Aorta (tissue), 5 donors: ENCODE measurements at places on chromosomes 3 and 15. TPM values are rescaled to one million over a fixed set of nuclear protein-coding genes. Genes with fewer than 3 reads are reported as not detected.

The TRPM1 gene
- total RNA-seq, result not detected

The APOD gene
- 596 TPM for total RNA-seq

The CHL1 gene
- total RNA-seq, result 7.0 TPM

The CCDC39 gene
- total RNA-seq, result not detected

DNA sequence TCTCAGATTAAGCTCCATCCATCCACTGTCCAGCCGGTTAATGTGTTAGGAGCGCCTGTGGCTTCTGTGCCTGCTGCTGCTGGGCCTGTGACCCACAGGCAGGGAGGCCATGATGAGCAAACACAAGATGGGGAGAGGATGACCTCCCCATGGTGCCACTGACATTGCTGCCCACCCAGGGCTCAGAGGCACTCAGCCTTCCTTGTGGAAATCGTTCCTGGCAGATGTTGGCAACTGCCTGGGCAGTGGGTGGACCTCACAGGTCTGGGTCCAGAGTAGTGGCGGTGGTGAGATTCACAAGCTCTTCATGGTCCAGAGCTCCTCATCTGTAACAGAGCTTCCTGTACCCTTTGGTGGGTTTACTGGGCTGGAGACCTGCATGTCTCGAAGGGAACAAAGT is 38.6 kb downstream of the SCN5A start:
- H3K36me3 ChIP-seq, result no peaks in the 10 kb centered on the region
- peak; percentile 42 for DNase-seq
- no peak overlapping the region for H3K4me3 ChIP-seq
- H3K27ac ChIP-seq, result no peak overlapping the region

GRCh38 chr15:95365511-95366107 is 964.9 kb upstream of the NR2F2 start:
- H3K4me3 ChIP-seq, result no peak overlapping the region
- H3K4me1 ChIP-seq, result no peaks in the 10 kb centered on the region
- no peaks in the 10 kb centered on the region for H3K27me3 ChIP-seq

GRCh38 chr3:107661447-107662123 is 138.8 kb downstream of the BBX start:
- H3K4me1 ChIP-seq, result no peaks in the 10 kb centered on the region
- H3K27ac ChIP-seq, result peak overlapping the region; percentile 73
- H3K4me3 ChIP-seq, result no peak overlapping the region
- no peaks in the 10 kb centered on the region for H3K36me3 ChIP-seq
- no peaks in the 10 kb centered on the region for H3K27me3 ChIP-seq

DNA sequence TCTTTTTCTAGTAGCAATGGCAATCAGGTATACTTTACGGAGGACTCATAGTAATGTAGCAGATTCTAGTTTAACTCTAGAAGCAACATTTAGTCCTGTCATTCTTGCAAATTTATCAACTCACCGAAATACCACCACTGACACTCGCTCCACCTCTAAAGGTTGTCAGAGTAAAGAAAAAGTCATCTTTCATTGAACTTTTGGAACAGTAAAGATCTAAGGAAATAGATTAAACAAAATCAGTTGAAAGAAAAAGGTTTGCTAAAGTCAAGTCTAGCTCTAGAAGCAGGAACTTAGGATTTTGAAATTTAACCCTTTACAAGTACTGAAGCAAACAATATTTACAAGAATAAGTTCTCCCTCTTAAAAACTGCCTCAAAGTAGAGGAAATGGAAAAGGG is 8.7 kb downstream of the ATP8B4 start:
- no peak for DNase-seq
- H3K4me1 ChIP-seq, result no peaks in the 10 kb centered on the region
- H3K27ac ChIP-seq, result no peak overlapping the region
- H3K27me3 ChIP-seq, result no peaks in the 10 kb centered on the region

DNA sequence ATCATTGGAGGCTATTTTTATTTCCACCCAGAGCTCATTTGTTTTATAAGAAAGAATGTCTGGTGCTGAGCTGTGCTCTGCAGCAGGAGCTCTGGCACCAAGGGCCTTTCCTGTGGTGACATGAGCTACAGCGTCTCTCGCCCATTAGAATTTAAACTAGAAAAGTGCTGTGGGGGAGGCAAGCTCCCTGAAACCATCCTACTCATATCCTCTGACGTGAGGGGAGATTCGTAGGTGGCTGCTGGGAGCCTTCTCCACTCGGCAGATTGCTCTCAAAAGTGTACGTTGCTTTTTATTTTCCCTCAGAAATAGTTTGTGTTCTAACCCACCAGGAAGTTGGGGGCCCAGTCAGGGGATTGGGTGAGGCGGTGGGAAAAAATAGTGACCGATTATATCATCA is 76.3 kb upstream of the ARHGEF3 start:
- H3K4me3 ChIP-seq, result no peak overlapping the region
- peaks cover 2% of the 10 kb centered on the region for H3K4me1 ChIP-seq
- no peak overlapping the region for H3K27ac ChIP-seq
- DNase-seq, result no peak
- H3K36me3 ChIP-seq, result no peaks in the 10 kb centered on the region

DNA sequence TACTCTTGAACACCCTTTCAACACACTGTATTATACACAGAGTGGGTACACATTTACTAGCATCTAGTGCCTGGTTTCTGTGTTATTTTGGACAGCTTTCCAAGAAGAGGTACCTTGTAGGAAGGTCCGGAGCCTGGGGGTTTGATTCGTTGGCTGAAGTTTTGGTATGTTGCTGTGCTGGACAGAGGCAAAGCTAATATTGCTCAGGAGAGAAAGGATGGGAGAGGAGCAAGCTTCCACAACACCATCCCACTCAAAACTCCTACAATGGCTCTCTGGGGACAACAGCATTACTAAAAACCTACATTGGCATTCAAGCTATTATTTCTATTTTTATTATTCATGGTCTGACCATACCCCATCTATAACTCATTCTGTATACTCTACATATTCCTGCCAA is 1.1 kb upstream of the LYSMD2 start:
- H3K4me1 ChIP-seq, result no peaks in the 10 kb centered on the region
- no peak overlapping the region for H3K4me3 ChIP-seq
- no peaks in the 10 kb centered on the region for H3K27me3 ChIP-seq
- H3K36me3 ChIP-seq, result no peaks in the 10 kb centered on the region
- no peak for DNase-seq

GRCh38 chr3:58027704-58028317 is 19.6 kb downstream of the FLNB start:
- H3K27me3 ChIP-seq, result no peaks in the 10 kb centered on the region
- H3K4me1 ChIP-seq, result no peaks in the 10 kb centered on the region
- no peak for DNase-seq
- H3K4me3 ChIP-seq, result no peak overlapping the region
- no peak overlapping the region for H3K27ac ChIP-seq

DNA sequence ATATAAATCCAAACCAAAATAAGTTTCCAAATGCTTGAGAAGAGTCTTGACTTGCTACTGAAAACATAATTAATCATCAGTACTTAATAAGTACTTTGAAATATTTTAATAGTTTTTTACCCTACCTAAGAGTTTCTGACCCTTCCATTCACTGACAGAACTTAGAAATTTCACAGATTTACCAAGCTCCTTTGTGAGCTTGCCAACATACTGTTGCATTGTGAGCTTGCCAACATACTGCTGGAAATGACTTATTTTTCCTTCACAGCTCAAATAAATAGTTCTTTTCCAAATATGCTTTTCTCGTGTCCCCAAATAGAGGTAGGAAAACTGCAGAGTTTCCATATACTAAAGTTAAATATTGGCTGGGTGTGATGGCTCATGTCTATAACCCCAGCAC is 9.6 kb upstream of the AADAC start:
- no peak overlapping the region for H3K27ac ChIP-seq
- H3K4me3 ChIP-seq, result no peak overlapping the region
- no peaks in the 10 kb centered on the region for H3K4me1 ChIP-seq
- no peaks in the 10 kb centered on the region for H3K27me3 ChIP-seq

DNA sequence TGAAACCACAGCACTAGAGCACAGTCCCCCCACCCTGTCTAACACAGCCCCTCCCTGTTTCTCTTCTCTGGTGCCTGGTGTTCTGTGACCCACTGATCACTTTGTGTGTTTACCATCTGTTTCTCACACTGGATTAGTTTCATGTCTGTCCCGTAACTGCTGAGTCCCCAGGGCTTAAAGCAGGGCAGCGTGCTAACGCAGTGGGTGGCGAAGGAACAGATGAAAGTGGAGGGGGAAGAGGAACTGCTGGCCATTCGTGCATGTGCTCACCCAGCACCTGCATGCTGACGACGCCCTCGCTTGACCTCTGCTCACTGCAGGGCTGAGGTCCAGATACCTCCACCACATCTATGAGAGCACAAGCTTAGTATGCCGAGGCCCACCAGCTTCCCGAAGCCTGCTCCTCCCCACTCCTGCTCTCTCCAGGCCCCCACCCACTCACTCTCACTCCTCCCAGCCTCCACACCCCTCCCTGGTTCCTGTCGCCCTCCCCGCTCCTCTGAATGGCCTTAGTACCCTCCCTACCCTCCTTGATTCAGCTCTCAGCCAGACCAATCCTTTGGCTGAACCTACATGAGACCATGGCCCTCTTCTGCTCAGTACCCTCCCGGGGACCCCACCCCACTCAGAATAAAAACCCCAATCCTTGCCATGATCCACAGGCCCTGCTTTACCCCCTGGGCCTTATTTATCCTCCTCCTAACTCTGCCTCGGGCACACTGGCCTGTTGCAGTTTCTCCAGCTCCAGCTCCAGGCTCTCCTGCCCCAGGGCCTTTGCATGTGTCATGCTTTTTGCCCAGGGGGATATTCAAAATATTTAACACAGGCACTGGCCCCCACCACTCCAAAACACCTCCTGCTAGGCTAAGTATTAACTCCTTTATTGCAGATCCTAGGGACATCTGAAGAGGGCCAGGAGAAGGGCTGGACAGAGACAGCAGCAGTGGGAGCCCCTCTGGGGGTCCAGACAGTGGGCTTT is 15.1 kb upstream of the IQSEC1 start:
- H3K4me3 ChIP-seq, result no peak overlapping the region
- H3K27ac ChIP-seq, result no peak overlapping the region
- no peaks in the 10 kb centered on the region for H3K27me3 ChIP-seq
- no peaks in the 10 kb centered on the region for H3K36me3 ChIP-seq

GRCh38 chr3:98185180-98185579 is 18.7 kb downstream of the OR5H15 start:
- no peaks in the 10 kb centered on the region for H3K36me3 ChIP-seq
- H3K27me3 ChIP-seq, result no peaks in the 10 kb centered on the region
- H3K27ac ChIP-seq, result no peak overlapping the region
- no peak for DNase-seq

DNA sequence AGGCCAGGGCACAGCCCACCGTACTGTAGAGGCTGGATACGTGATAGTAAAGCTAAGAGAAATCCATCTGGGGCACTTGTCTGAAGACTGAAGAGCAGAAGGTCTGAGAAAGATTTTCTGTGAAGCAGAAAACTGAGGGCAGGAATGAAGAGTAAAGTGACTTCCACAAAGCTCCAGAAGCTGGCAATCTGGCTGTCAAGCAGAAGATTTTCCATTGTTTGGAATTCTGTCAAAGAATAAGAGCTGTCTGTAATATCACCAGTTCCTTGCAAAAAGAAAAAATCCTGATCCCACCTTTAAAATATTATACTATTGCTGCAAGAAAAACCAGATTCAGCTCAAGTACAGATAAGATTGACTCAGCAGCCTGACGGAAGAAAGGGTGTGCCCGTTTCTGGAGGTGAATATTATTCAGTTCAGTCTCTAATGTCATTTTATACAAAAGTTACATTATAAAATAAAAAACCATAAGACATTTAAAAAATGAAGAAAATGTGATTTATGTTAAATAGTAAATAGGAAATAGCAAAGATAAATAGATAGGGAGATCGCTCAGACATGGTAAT is 550.4 kb upstream of the SGO1 start:
- no peak overlapping the region for H3K27ac ChIP-seq
- no peak overlapping the region for H3K4me3 ChIP-seq
- H3K36me3 ChIP-seq, result no peaks in the 10 kb centered on the region
- no peak for DNase-seq
- H3K27me3 ChIP-seq, result no peaks in the 10 kb centered on the region

- H3K27me3 ChIP-seq, result no peaks in the 10 kb centered on the region
- no peaks in the 10 kb centered on the region for H3K36me3 ChIP-seq
- no peak overlapping the region for H3K4me3 ChIP-seq
- no peaks in the 10 kb centered on the region for H3K4me1 ChIP-seq
These were observed 5.2 kb upstream of the SIN3A start for GRCh38 chr15:75456710-75457109.

DNA sequence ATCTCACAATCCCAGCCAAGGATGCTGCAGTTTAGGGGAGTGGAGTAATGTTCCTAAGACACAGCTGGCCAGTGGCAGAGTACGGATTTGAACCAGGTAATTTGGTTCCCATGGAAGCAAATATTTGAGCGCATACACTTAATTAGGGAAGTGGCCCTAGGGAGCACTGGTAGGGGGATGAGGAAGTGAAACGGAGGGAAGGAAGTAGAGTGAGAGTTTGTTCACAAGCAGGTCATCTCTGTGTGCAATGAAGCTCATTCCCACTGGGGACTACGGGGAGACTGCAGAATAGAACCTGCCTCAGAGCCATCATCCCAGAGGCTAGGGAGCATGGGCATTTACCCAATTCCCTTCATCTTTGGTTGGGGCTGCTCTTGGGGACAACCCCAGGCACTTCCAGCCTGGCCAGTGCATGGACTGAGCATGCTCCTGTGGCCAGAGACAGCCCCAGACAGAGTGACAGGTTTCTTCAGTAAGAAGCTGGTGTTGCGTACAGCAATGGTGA is 317.2 kb upstream of the PROK2 start:
- DNase-seq, result no peak
- H3K4me3 ChIP-seq, result no peak overlapping the region
- H3K4me1 ChIP-seq, result no peaks in the 10 kb centered on the region

DNA sequence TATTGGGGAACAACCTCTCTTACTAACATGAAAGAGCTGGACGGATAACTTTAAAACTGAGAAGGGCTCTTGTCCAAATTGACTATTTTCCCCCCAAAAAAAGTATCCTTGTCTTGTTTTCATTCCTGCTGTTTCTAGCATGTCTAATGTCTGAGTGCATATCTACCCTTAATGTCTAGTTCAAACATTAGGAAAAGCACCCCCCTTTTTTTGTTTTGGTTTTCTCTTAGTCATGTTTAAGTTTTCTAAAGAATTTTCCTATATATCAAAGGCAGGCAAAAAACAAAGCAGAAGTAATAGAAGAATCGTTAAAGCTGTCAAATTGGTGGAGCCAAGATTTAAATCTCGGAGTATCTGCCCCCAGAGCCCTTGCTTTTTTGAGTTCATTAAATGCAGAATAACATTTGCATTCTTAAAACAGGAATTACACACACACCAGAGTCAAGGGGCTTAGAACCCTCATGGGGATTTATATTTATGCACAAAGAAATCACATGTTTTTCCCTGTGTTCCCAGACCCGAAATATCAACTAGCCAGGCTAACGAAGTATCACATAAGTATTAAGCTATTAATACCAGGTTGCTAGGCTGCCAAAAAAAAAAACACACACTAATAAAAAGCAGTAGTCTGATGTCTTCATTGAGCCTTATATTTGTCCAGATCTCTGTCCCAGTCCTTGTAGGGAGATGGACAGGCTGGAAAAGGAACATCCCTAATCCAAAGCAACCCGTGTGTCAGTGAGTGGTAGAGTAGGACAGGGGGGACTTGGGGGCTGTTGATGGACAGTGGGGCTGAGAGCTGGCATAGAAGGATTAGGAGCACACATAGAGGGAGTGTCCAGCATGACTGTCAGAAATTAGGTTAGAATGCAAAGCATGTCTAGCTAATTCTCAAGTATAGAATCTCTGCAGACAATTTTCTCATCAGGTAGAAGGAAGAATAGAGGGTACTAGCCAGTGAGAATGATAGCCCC is 103.6 kb upstream of the BFSP2 start:
- no peaks in the 10 kb centered on the region for H3K36me3 ChIP-seq
- no peak overlapping the region for H3K4me3 ChIP-seq
- peaks cover 2% of the 10 kb centered on the region for H3K4me1 ChIP-seq
- no peak overlapping the region for H3K27ac ChIP-seq
- H3K27me3 ChIP-seq, result no peaks in the 10 kb centered on the region
